ENCODE measurements at places on chromosomes 3 and 15.

- DNase-seq, result peak; percentile 5
Observed at GRCh38 chr3:126536126-126536525, 12.2 kb downstream of the CHST13 start.

- peak; percentile 58 for DNase-seq
Observed at GRCh38 chr15:73802431-73803041, 49.4 kb upstream of the INSYN1 start.

DNA sequence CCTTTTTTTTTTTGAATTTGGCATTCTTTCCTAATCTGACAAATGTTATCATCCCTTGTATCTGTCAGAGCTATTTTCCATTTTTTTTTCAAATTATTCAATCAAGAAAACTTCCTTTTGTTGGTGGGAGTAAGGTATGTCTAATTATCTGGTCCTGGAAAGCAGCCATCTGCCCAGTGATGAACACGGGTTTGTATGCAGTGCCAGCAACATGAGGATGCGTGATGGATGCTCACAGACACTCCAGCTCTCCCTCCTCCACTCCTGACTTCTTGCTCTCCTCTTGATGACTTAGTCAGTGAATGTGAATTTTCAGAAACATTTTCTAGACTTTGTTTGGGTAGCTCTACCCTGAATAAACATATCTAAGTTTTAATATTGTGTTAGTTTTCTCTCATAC is 79.2 kb downstream of the IL1RAP start:
- DNase-seq, result no peak

DNA sequence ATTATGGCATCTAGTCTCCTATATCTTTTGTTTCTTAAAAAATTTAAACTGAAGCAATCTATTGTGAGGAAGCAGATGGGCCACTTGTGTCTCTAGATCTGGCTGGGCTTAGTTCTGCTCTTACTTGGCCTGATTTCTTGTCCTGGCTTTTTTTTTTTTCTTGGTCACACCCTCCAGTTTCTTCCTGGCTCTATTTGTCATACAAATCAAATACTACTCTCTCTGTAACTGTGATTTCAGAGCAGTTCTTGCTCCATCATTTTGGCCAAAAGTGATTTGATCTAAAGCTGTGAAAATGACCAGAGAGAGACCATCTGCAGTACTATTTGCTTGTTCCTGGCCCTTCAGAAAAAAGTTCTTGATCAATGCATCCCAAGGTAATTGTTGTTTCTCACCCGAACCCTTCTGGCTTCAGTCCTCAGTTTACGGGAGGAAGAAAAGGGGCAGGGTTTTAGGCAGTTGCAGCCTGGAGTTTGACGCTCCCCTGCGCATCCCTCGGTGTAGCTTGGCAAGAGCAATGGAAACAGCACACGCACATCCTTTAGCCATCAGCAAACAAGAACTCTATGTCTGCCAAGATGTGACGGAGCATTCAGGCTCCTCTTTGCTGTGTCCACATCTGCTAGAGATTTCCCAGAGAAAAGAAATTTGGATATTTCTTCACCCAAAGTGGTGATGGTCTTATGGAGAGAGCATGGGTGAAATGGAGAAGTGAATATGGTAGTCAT is 31.6 kb downstream of the CHST2 start:
- DNase-seq, result peak; percentile 62

DNA sequence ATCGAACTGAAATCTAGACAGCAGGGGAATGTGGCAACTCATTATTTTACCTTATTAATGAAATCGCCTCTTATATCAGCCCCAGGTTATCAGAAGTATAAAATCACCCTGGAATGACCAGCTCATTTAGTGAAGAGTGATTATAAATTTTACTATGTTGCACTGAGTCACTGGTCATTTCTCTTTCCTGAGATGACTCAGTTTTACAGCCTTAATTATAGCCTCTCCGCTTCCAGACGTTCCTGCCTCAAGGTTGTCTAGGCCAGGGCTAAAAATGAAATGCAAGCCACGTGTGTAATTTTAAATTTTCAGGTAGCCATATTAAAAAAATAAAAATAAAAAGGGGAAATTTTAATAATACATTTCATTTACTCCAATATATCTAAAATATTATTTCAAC is 33.3 kb downstream of the DET1 start:
- DNase-seq, result no peak

DNA sequence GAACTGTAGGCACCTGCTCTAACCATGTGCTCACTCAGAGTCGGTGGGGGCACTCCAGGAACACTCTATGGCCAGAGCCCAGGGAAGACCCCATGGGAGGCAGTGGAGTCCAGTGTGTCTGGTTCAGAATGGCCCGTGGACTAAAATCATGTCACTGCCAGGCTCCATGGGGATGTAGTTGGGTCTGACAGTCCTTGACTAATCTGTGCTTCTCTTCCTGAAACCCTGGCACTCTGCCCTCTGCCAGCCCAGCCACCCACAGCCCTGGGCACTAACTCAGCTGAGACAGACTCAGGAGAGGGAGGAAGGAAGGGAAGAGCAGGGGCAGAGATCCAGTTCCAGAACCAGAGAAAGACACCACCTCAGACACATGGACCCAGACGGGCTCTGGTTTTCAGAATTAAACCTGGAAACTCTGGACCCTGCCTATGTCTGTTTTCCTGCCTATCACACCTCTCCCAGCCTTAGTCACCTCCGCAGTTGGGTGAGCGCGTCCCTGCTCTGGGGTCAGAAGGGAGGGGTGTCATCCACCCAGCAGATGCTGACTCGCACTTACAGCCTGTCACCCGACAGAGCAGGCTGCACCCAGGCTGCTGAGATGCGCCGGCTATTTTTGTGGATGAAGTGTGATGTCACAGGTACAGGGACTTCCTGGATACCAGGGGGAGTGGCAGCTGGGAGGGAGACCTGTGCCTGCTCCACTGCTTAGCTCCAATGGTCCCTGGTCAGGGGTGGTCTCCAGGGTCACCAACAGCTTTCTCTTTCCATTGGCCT is 56.8 kb upstream of the INSYN1 start:
- DNase-seq, result peak; percentile 62

GRCh38 chr15:26294059-26294689 is 431.0 kb upstream of the ATP10A start:
- peak; percentile 55 for DNase-seq

All from left cardiac atrium (tissue), 4 donors.